ENCODE measurements at places on chromosomes 16 and 17.

DNA sequence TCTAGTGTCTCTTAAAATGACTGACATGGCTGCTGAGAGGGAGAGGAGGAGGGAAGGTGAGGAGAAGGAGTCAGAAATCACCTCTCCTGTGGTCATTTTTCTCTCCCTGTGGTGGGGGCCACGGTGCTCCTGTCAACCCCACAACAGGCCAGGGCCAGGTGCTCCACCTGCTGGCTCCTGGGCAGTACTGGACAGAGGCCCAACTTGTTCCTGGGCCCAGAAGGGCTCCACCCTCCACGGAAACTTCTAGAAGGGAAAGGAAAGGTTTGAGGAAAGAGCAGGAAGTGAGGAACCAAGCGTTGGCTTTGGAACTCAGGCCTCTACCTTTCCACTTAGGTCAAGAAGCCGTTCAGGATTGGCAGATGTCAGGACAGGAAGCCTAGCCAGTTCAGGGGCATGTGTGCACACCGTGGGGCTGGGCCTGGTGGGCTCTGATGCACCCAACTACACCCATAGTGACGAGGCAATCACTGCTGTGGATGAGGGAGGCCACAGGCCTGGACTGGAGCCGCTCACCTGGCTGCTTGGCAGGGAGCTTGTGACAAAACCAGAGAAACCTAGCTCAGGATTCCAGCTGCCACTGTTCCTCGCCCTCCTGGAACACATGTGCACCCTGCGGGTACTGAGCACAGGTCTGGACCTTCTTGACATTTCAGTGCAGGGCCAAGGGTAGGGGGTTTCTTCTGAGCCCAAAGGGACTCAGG lies 36.1 kb downstream of the WNT3 start:
- no peak for DNase-seq

GRCh38 chr17:38455288-38455915 lies 27.1 kb downstream of the ARHGAP23 start:
- DNase-seq, result no peak

DNA sequence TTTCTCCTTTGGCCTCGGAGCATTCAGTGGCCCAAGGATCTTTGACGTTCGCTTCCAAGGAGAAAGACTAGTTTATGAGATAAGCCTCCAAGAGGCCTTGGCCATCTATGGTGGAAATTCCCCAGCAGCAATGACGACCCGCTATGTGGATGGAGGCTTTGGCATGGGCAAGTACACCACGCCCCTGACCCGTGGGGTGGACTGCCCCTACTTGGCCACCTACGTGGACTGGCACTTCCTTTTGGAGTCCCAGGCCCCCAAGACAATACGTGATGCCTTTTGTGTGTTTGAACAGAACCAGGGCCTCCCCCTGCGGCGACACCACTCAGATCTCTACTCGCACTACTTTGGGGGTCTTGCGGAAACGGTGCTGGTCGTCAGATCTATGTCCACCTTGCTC lies 1.4 kb downstream of the AOC3 start:
- DNase-seq, result no peak

GRCh38 chr16:19165101-19165500 lies 2.9 kb upstream of the SYT17 start:
- no peak for DNase-seq

GRCh38 chr16:28526201-28527099 lies 12.3 kb downstream of the NUPR1 start:
- DNase-seq, result no peak

- DNase-seq, result no peak
Measured at GRCh38 chr17:81095383-81095762, 60.4 kb downstream of the BAIAP2 start.

DNA sequence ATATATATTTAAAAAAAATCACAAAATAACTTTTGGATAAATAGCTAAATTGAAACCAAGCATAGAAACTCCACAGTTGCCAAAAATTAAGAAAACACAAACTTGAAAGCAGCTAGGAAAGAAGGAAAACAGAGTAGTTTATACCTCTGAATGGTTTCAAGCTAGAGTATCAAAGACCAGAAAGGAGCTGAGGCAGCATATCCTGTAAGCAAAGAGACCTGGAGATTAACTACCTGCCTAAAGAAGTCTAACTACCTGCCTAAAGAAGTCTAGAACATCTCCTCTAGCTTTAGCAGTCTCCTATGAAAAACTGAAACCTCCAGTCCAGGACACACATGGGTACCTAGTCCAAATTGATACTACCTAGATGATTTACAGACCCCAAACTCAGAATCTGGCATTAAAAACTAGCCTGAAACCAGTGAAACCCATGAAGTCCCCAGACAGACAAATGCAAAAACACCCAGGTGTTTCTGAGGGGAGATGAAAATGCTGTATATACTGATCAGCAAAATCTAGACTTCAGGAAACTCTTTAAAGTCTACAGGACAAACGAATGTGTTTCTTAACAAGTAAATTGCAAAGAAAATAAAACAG lies 17.6 kb downstream of the APPBP2 start:
- DNase-seq, result no peak

DNA sequence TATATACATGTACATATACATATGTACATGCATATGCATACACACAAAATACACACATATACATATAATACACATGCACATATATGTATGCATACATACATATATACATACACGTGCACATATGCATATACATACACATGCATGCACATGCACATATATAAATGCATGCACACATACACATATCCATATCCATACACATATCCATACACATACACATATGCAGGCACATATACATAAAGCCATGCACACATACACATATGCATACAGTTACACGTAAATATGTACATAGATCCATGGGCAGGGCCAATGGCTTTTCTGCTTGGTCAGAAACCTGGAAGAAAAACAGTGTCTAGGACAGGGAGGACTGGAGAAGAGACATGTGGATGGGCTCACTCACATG lies 23.9 kb upstream of the USP10 start:
- DNase-seq, result no peak
